Central memory CD8-positive, alpha-beta T cell (primary cell): ENCODE measurements at places on chromosomes 7 and 10.

DNA sequence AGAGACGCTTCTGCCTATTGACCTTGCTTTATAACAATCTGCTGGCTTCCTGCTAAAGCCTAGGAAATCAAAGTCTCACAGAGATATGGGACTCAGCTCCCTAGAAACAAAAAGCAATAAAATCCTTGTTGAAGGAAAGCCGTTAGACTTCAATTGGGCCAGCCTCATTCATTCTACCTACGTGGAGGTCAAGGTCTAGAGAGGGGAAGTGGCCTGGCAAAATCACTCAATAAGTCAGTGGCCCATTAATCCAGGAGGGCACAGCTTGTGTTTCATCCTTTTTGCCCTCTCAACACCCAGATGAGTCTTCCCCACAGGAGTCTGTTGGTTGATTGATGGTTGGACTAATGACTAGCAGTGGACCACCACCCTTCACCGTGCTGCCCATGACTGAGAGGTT lies 40.5 kb upstream of the ACSL5 start:
- DNase-seq, result no peak

DNA sequence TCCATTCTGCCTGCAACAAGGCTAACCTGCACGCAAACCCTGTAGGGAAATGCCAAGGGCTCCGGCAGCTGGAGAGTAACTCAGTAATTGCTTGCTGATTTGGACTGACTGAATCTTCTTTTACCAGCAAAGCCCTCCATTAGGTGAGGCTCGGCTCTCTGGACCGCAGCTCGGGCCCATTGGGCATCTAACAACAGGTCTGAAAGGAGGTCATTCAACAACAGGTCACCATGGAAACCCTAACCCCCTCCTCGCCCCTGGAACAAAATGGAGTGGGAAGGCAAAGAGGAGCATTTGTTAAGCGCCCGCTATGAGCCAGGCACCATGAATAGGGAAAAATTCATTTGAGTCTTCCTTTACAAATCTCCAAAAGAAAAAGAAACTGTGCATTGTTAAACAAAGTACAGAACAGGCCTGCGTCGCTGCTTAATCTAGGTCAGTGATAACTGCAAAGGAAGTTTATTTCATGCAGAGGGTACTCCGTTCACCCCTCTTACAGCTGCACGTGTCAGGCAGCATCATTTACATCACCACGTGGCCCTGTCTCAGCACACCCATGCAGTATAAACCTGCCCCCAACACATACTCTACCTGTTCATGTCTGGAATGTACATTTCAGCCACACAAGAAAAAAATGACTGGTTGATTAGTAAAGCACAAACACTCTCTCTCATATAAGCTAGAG lies 248.8 kb upstream of the NEBL start:
- no peak for DNase-seq

- no peak for DNase-seq
These were observed 217.8 kb downstream of the TFEC start for GRCh38 chr7:115812794-115813193.

- no peak for DNase-seq
These were observed 26.5 kb downstream of the NT5C2 start for GRCh38 chr10:103166523-103166922.

DNA sequence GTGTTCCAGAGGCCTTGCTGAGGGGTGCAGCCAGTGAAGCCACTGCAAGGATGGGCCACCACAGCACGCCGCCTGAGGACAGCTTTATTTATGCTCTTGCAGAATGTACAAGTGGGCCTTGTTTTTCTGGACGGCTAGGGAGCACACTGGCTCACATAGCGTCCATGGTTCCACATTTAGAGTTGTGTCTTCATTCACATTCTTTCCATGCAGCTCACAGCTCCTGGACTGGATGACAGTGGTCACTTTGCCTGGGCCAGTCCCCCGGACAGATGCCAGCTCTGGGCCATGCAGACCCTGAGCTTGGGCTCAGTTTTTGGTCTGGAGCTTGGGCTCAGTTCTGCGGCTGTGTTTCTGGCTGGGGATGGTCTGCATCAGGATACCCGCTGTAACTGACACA lies 2.6 kb upstream of the C10orf71 start:
- no peak for DNase-seq

GRCh38 chr10:20200758-20201157 lies 384.5 kb downstream of the PLXDC2 start:
- DNase-seq, result no peak
